Motor neuron (in vitro differentiated cells): ENCODE measurements at places on chromosomes 3 and 15. TPM values are rescaled to one million over a fixed set of nuclear protein-coding genes. Genes with fewer than 3 reads are reported as not detected.

GRCh38 chr3:122510878-122511535 is 3.7 kb downstream of the KPNA1 start:
- ATAC-seq = no peak

- no peak for ATAC-seq
These were observed 297.2 kb upstream of the C2CD4B start for GRCh38 chr15:62462268-62462667.

- no peak for ATAC-seq
These were observed 21.8 kb downstream of the GREM1 start for GRCh38 chr15:32739522-32740063.

GUCA1C gene
- not detected in 2 replicates for total RNA-seq

DNA sequence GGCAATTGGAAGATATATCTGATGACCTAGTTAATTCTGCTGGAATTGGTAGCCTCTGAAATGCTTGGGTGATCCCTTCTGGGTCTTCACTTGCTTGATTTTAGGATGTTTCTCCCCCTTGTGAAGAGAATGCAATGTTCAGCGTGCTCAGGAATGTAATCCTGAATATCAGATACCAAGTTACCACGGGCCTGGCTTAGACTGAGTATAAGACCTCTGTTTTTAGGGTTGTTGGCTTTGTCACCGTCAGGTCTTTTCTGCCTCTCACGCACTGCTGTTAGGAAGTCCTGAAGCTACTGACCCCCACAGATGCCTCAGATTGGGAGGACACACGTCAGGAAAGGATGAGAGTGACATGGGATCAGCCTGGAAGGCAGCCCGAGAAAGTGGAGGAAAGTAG is 198.5 kb downstream of the CDIN1 start:
- no peak for ATAC-seq

SLITRK3 gene
- 3.2 and 5.4 TPM in 2 replicates for total RNA-seq

CNTN3 gene
- total RNA-seq = 16.4 and 30.9 TPM in 2 replicates

CFAP100 gene
- total RNA-seq = 0.90 TPM in 1 of 2 replicates, not detected in the other

- ATAC-seq = peak; percentile 32
These were observed 43.1 kb upstream of the NMD3 start for GRCh38 chr3:161177991-161178390.

GNL3 gene
- 157 and 191 TPM in 2 replicates for total RNA-seq

- no peak for ATAC-seq
These were observed 16.9 kb downstream of the MYO1E start for GRCh38 chr15:59355730-59356129.

GRCh38 chr3:38805765-38806386 is 10.1 kb downstream of the SCN10A start:
- ATAC-seq = no peak

- ATAC-seq = no peak
These were observed 71.0 kb downstream of the WWTR1 start for GRCh38 chr3:149586871-149587270.

CPNE4 gene
- 1.2 and 2.1 TPM in 2 replicates for total RNA-seq

DNA sequence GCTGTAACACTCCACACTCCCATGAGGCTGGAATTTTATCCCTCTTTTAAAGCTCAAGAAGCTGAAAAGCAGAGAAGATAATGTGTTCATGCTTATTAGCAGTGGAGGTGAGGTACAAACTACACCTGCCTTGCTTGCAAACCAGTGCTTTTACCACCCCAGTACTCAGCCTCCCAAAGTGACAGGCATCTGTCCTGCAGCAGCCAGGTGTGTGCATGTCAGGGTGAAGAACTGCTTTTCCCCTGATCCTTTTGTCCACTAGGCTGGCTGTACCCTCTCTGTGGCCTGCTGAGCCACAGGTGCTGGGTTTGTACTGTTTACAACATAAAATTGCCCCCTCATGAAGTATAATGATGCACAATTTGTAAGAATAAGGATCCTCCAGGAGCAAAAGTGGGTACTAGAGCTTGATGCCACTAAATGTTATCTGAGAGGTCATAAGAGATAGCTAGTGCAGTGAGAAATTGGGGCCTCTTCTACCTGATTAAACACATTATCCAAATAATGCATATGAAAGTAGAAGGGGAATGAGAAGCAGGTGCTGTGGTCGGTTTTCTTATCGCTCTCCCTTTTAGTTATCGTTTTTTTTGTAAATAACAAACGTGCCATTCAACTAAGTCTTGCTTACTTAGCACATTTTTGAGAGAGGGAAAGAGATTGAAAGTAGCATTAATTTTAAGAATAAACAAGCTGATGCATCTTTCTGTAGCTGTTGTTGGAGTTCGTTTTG is 39.2 kb upstream of the GADL1 start:
- no peak for ATAC-seq

CLRN1 gene
- total RNA-seq = 3.6 and 5.3 TPM in 2 replicates

ACKR2 gene
- total RNA-seq = 0.45 and 1.4 TPM in 2 replicates

DNA sequence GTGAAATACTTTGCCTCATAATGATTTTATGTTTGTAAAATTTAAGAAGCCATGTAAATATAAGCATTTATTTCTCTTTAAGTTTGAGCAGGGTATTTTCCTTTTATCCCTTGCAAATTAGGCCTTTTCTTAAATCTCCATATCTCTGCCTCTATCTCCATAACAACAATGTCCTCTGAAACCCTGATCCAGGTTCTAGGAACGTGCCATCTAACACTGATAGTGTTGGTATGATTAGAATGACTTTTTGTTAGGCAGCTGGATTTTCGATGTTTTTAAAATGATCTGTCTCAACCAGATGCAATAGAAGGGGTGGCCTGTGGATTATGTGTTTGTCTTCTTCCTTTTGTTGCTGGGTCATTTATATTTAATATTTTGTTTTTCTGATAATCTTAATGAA is 77.9 kb downstream of the TRPC1 start:
- ATAC-seq = no peak

DNA sequence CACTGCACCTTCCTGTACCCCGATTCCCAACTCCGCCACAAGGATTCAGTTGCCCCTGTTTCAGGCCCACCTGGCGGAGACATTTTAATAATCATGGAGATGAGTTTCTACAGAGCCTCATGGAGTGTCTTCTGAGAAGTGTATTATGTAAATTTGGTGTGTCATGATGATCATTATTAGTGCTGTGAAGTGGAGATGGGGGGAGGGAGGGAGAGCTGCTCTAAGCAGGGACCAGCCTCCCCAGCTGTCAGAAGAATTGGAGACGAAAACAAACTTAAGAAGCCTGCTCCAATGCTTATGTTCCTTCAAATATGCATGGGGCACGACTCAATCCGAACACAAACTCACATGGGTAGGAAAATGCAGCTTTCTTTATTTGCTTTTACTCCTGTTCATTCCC is 127.8 kb downstream of the EPHB1 start:
- ATAC-seq = peak; percentile 45

LSMEM2 gene
- total RNA-seq = 0.36 and 0.54 TPM in 2 replicates

DNA sequence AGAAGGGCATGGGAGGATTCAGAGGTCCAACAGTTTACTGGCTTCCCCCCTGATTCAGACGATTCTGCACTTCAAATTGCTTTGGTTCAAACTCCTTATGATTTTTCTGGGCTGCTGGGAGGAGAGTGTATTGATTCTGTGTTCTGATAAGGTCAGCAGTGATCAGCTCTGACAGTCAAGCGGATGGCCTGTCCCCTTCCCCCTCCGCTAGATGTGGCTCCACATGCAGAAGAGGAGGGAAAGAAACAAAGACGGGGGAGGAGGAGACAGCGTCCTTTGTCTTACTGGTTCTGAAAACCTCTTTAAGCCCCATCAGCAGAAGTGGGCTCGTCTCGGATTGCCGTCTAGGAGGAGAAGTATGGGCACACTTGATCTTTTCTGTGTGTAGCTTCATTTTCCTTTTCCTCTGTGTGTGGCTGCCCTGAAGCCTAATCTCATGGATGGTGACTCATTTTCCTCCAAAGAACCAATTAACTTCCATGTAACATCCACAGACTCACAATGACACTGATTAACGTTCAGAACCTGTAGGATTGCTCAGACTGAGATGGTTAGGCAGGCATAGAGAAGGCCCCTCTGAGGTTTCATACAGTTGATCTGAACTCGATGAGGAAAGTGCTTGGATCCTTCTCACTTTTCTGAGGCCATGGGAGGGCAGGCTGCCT is 162.4 kb upstream of the PPP2R3A start:
- ATAC-seq = no peak

GRCh38 chr3:122515020-122515468 is 305 bp upstream of the KPNA1 start:
- peak; percentile 4 for ATAC-seq

STRIT1 gene
- total RNA-seq = not detected in 2 replicates

P2RY14 gene
- 1.2 and 2.0 TPM in 2 replicates for total RNA-seq

GRCh38 chr3:170778240-170779217 is 91.5 kb downstream of the RPL22L1 start:
- ATAC-seq = no peak

ROPN1 gene
- total RNA-seq = 0.97 and 1.2 TPM in 2 replicates

GRCh38 chr3:134150476-134150875 is 100.2 kb downstream of the RYK start:
- ATAC-seq = no peak

DNA sequence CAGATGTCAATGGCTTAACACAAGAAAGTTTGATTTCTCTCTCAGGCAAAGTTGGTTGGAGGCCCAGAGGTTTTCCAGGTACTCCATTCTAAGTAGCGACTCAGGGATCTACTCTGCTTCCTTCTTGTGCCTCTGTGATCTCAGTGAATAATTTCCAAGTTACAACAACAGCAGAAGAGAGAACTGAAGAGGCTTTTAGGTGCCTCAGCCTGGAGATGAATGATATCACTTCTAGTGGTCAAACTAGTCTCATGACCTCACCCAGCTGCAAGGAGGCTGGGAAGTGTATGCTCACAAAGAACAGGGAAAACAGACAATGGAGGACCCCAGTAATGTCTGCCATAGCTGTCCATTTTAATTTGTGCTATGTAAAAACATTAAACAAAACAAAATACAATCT is 4.6 kb upstream of the PRICKLE2 start:
- peak; percentile 14 for ATAC-seq

DNA sequence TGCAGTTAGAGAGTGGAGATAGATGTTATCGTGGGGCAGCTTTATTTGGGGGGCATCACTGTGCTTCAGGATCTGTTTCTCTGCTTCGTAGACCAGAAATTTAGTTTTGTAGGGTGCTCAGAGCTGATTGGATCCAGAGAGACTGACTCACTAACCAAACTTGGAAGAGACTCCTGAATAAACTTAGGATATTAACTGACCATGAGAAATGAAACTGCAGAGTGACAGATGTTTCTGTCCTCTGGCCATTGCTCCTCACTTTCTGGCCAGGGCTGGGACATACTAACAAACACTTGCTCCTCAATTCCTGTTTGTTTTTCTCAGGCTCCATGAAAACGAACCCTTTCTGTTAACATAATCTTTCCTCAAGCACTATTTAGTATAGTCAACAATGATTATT is 4.3 kb downstream of the ZNF592 start:
- no peak for ATAC-seq

GRCh38 chr15:91148243-91148642 is 48.2 kb downstream of the SV2B start:
- ATAC-seq = no peak

- no peak for ATAC-seq
These were observed 990 bp downstream of the IQCF5 start for GRCh38 chr3:51874411-51874810.

SAMD7 gene
- not detected in 2 replicates for total RNA-seq

ACP3 gene
- 0.59 and 0.71 TPM in 2 replicates for total RNA-seq

GRCh38 chr15:33135355-33135781 is 59.1 kb downstream of the FMN1 start:
- no peak for ATAC-seq

DNA sequence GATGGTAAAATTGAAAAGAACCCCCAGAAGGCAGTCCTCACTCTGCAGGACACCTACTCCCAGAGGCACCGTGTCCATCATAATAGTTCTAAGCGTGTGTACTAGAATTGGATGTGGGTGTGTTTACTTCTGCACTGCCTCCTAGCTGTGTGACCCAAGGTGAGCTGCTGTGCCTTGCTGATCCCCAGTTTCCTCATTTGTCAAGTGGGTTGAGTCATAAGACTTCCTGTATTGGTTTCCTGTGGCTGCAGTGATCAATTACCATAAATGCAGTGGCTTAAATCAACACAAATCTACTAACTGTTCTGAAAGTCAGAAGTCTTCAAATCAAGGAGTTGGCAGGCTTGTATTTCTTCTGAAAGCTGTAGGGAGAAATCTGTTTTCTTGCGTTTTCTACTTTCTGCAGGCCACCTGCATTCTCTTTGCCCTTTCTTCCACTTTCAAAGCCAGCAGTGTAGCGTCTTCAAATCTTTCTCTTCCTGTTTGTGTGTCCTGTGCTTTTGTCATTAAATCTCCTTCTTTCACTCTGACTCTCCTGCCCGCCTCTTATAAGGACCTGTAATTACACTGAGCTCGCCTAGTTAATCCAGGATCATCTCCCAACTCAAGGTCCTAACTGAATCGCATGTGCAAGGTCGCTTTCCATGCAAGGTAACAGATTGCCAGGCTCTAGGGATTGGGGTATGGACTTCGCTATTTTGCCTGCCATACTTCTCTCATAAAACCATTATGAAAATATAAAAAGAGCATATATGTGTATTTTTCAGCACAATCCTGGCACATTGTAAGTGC is 59.0 kb downstream of the RORA start:
- no peak for ATAC-seq

LDHAL6B gene
- total RNA-seq = 0.33 and 0.34 TPM in 2 replicates

GRCh38 chr3:156071031-156071430 is 49.3 kb upstream of the KCNAB1 start:
- ATAC-seq = no peak

LRRC49 gene
- total RNA-seq = 8.8 and 11.7 TPM in 2 replicates

GRCh38 chr15:63595065-63595464 is 2.1 kb upstream of the FBXL22 start:
- ATAC-seq = no peak

DNA sequence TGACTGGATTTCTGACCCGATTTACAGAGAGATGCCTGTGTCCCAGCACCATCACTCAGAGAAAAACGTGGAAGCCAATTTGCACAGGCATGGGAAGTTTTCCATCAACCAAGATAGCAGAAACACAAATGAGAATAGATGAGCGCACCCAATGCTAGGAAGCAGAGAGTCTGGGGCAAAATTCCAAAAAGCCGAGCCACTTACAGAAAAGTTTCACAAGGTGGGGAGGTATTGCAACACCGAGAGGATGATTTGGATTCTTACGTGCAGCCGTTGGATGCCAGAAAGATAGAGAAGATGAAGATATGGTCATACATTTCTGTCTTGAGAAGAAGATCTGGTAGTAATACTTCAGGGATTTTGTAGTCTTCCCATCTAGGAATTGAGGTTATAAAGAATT is 57.4 kb downstream of the UNC13C start:
- no peak for ATAC-seq

DNA sequence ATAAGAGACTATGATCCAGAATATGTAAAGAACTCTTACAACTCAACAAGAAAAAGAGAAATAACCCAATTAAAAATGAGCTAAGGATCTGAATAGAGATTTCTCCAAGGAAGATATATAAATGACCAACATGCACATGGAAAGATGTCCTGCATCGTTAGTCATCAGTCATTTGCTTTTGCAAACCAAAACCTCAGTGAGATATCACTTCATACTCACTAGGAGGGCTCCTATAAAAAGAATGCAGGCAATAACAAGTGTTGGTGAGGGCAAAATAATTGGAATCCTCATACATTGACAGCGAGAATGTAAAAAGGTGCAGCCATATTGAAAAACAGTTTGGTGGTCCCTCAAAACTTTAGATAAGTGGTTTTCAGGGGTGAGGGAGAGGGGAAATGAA is 56.9 kb downstream of the EXOG start:
- no peak for ATAC-seq
